ENCODE measurements at places on chromosomes 3 and 15.

DNA sequence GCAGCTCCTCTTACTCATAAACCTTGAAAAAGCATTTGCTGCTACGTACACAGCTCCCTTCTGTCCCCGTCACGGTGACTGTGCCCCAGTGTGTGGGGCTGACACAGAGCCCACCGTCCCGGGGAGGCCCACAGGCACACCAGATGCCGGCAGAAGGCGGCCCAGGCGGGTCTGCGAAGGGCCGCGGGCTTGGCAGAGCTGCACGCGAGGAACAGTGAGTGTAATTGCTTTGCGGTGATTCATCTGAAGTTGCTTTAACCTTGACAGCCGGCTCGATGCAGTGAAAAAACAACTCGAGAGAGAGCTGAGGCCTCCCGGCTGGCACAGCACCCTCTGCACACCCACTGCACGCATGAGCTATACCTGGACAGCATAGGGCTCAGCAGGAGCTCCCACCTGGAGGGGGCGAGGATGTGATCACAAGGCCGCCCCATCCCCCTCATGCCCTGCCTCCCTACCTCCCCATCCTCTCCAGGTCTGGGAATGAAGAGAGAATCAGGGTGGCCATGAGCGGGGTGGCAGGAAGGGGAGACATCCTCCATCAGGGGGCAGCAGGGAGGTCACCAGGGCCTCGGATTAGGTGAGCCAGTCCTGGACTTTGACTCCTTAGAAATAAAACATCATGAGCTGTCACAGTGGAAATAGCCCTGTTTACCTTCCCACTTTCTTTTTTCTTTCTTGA lies 172.7 kb downstream of the MEGF11 start:
- DNase-seq = no peak

DNA sequence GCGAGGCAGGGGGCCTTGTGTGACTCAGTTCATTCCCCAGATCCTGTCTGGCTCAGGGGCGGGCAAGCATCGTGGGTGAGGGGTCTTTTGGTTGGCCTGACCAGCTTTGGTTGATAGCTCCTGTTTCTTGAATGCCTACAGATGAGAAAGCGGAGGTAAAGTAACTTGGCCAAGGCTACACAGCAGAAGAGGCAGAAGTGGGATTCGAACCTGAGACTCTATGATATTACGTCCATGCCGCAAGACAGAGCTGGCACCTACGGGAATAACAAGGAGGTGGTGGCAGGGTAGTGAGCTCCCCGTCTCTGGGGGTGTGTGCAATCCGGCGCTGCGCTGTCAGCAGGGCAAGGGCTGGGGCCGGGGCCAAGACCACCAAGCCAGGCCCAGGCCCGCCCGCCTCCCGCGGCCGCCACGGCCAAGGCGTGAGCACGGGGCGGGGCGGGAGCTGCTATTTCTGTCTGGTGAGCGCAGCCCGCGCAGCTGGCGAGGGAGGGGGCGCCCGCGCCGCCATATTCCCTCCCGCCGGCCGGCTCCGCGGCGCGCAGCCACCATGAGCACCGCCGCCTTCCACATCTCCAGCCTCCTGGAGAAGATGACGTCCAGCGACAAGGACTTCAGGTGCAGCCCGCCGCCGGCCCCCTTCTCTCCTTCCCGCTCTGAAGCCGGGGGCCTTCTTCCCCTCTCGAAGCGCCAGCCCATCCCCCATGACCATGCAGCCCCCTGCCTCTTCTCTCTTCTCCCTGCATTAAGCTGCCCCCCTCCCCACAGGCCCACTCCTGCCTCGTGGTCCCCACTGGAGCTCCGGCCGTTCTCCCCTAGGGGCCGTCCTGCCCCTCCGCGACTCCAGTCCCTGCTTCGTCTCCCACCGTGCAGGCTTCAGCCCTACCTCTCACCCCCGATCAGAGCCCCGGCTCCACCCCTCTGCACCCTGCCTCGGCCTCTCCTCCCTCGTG lies at the start of gene CAND2:
TSS of gene CAND2 (plus strand) at position 510 of the 953 bp plus-strand sequence. CDS start at position 551, 41 bp downstream.
- peak; percentile 26 for DNase-seq

DNA sequence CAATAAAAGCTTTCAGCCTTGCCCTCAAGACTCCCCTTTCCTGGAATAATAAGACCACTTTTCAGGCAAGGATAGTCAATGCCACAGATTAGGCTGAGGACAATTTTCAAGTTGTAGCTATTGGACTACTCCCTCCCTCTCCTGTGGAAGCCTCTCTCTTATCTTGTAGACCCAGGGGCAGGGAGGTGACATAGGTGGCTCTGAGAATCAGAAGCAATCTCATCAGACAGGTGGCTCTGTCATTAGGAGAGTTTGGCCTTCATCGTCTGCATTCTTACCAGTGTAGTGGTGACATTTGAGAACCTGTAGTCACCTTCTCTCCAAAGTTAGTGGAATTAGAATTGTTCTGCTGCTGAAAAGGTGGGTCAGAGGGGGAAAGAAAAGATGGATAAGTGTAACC lies 80.0 kb downstream of the LARS2 start:
- DNase-seq = no peak

GRCh38 chr3:11204697-11205348 lies 50.5 kb downstream of the HRH1 start:
- DNase-seq = no peak

DNA sequence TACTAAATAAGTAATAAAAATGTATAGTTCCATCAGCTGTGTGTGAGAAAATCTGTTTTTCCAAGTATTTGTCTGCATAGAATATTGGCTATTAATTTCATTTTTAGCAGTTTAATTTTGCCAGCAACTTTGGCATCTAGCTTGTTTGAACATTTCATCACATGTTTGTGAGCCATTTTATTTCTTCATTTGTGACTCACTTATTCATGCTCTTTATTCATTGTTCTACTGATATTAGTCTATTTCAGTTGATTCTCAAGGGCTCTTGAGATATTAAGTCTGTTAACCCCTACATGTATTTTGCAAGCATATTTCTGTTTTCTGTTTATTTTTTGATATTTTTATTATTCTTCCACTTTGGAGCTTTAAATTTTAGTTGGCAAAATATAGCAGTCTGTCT lies 74.0 kb upstream of the PHLDB2 start:
- no peak for DNase-seq

DNA sequence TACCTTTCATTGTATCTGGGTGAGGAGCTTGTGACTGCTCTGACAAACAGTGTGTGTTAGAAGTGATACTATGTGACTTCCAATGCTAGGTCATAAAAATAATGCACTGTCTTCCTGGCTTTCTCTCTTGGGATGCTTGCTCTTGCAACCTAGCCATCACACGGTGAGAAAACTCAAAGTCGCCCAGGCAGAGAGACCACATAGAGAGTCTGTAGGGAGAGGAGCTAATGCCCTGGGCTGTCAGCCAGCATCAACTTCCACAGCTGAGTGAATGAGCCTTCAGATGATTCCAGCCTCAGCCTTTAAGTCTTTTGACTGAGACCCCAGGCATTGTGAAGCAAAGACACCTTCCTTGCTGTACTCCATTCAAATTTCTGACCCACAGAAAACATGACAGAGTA lies 220.6 kb upstream of the SGO1 start:
- no peak for DNase-seq

DNA sequence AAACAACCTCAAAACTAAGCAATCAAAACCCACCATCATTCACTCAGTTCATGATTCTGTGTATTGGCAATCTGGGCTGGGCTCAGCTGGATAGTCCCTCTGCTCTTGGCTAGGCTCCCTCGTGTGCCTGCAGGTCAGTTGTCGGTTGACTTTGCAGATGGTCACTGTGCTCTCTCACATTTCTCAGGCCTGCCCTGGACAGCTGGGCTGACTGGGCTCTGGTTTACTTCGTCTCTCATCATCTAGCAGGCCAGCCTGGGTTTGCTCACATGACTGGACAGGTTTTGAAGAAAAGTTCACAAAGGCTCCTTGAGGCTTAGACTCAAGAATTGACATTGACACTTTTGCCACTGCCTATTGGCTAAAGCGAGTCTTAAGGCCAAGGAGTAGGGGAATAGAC lies 105.0 kb upstream of the CTNNB1 start:
- DNase-seq = no peak

- no peak for DNase-seq
Measured at GRCh38 chr3:71930056-71930991, 145.4 kb upstream of the PROK2 start.

- DNase-seq = no peak
Measured at GRCh38 chr3:117735481-117736101, 1026.0 kb downstream of the TUSC7 start.

- DNase-seq = peak; percentile 36
Measured at GRCh38 chr15:28890711-28891495, 5.1 kb downstream of the APBA2 start.

DNA sequence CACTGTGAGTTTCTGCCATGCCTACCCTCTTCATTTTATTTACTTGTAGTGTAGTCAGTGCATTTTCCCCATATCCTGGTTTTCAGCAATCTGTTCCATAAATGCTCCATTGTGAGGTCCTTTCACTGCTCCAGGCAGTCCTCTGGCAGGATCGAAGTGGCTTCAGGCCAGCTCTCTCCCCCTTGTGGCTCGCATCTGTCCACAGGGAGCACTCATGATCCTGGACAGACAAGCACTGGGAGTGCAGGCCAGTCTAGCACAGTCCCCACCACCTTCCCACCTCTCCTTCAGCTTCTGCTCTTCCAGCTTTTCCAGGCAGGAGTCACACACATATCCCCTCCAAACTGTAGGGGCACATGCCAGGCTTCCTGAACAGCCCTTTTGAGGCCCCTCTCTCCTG lies 173.6 kb downstream of the PPM1L start:
- DNase-seq = no peak

DNA sequence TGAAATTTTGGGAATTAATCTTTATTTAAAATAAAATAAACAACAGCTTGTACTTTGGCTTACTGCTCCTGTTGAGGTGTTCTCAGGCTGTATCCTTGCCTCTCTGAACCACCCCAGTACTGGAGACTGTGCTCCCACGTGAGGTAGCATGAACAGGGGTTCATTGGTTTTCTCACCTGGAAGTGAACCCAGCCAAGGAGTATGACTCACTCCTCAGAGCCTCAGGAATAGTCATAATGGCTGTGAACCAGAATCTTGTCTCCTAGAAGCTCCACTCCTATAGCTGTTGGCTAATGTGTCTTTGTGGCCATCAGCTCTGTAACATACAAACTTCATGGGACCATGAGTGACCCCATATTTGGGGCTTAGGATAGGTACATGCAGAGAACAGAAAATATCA lies 122.5 kb upstream of the ST8SIA2 start:
- DNase-seq = no peak

DNA sequence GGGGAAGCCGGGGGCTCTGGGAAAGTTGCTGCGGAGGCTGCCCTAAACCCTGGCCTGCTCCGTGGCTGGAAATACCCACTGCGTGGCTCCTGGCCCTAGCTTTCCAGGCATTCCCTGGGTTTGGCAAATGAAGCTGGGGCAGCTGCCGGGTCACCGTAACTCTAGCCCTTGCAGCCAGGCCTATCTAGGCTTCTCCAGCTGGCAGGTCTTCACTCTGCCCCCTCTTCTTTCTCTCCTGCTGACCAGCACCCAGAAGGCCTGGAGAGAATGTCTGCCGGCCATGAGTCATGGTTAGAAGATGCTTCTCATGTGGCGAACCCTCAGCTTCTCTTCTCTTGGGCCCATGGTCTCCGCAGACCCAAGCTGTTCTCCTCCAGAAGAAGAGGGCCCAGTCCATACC lies 5.6 kb upstream of the DLL4 start:
- DNase-seq = no peak

GRCh38 chr3:176376531-176376930 lies 820.8 kb downstream of the TBL1XR1 start:
- DNase-seq = no peak

DNA sequence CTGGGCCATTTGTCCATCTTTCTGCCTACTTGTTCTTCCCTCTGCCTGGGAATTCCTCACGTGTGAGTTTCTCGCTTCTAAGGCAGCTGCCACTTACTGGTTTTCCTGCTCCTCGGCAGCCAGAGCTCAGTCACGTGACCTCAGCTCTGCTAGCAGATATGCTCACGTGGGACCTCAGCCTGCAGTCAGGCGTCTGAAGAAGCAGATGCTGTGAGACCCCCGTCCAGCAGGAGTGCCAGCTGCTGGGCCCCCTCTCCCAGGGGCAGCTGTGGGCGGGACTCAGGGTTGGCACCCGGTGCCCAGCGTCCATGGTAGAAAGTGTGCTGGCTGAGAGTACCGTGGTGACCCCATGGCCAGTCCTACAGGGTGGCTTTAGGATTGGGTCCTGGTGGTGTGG lies 161.3 kb upstream of the TLE3 start:
- peak; percentile 68 for DNase-seq

GRCh38 chr15:48657950-48658591 lies 12.6 kb upstream of the FBN1 start:
- DNase-seq = no peak

DNA sequence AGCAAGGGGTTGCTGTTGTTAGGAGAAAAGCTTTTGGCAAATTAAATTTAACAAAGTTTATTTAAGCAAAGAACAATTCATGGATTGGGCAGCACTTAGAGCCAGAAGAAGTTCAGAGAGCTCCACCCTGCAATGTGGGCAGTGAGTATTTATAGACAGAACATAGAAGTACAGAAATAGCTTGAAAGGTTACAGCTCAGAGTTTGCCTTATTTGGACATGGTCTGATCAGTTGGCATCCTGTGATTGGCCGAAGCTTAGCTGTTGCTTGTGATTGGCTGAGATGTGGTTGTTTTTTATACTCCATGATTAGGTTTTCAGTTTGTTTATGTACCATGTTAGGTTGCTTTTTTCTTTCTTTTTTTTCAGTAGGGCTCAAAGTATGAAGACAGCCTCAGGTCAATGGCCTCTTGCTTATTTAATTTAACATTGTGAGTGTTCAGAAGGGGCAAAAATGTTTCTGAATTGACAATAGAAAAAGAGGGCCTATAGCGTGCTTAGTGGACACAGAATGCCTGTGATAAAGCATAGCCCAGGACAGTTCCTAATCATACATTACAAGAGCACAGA lies 293.8 kb downstream of the IGSF11 start:
- no peak for DNase-seq

DNA sequence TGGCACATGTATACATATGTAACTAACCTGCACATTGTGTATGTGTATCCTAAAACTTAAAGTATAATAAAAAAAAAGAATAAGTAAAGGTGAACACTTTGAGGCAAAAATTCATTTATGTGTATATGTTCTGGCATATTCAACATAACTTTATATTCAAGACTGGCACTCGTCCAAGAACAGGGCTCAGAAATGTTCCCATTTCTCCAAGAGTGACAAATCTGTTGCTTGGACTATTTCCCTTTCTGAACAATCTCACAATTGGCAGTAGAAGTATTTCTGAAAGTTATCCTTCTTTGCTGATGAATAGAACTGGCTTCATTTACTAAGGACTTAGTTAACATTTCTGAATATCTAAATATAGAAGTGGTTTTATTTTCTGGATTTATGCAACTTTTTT lies 212.8 kb downstream of the ADAMTSL3 start:
- no peak for DNase-seq

- DNase-seq = no peak
Measured at GRCh38 chr3:45437383-45437782, 49.0 kb downstream of the LARS2 start.
